ENCODE measurements at places on chromosomes 2 and 18.

GRCh38 chr2:187150670-187151069, 297.4 kb downstream of the CALCRL start:
- DNase-seq: no peak

- no peak for DNase-seq
These were observed 66.8 kb downstream of the CRACDL start for GRCh38 chr2:98869272-98869641.

- no peak for DNase-seq
These were observed 788.2 kb downstream of the DSC3 start for GRCh38 chr18:30254331-30254730.

GRCh38 chr2:167817422-167817821, 430.0 kb downstream of the STK39 start:
- DNase-seq: no peak

DNA sequence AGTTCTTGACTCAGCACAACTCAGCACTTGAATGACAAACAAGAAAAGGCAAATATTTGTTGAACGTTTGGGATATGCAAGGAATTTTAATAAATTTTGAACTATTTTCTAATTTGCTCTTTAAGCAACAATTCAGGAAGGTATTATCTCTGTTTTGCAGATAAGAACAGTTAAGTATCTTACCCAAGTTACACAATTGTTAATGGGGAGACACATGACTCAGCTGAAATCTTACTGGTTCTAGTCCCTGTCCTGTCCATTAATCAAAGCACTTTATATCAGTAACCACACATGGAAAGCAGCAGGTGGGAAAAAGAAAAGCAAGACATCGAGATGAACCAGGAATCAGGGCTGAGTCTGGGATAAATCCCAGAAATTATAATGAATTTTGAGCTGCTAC, 493.9 kb upstream of the PIK3C3 start:
- no peak for DNase-seq

GRCh38 chr2:200860092-200860795, 4.2 kb downstream of the CLK1 start:
- DNase-seq: peak; percentile 50

DNA sequence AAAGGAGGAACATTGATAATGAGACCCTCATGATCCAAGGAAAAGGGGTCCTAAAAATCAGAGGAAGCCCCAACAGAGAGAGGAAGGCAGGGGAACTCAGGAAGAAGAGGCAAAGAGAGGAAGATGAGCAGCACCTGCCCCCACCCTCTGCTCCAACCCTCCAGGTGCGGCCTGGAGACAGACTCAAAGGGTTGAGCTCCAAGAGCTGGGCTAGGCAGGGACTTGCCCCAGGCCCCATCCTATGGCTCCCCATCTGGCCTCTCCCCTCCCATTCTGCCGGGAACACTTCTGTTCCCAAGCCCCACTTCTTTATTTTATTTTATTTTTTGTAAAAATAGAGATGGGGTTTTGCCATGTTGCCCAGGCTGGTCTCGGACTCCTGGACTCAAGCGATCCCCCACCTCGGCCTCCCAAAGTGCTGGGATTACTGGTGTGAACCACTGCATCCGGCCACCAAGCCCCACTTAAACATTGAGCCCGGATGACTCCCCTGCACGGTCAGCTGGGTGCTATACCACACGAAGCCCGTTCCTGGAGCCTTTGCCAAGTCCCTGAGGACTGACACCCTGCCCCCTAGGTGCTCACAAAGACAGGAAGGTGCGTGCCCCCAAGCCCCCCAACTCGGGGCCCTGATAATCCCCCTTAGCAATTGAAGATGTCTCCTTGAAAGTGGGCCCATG, 3.8 kb upstream of the GPR55 start:
- DNase-seq: peak; percentile 13
